ENCODE measurements at places on chromosomes 16 and 17. TPM values are rescaled to one million over a fixed set of nuclear protein-coding genes. Genes with fewer than 3 reads are reported as not detected.

The CEP20 gene
- 46.5 TPM for total RNA-seq

GRCh38 chr17:58624751-58625150, 67.1 kb downstream of the TEX14 start:
- no peak for DNase-seq

The ACSM2B gene
- total RNA-seq = not detected

DNA sequence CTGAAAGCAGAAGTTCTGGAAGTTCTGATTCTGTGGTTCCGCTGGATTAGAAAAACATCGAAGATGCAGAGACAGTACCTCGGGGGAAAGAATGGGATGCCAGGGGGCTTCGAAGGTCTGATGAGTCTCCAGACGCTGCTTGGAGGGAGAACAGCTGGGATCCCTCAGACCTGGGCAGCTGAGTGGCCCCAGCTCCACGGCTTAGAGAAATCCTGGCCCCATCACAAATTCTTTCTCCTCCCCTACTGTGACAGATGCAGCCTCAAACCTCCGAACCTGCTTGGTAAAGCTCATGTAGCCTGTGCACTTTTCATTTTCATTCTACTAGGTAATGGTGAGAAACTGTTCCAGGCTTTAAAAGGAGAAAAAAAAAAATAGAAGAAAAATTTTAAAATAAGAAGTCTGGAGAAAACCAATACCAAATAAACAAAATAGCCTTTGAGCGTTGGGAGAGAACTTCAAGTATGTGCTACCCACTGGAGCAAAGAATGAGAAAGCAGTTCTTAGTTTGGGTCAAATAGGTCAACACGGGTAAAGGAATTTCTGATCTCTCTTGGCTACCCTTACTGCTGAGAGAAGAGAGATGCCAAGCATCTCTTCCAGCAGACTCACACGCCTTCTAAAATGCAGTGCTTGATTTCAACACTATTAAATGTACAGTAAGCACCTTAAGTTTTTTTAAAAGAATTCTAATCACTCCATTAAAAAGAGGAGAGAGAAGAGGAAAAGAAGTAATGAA, 19.9 kb downstream of the MAF start:
- no peak for DNase-seq

- DNase-seq = peak; percentile 85
These were observed 238.8 kb downstream of the MRTFB start for GRCh38 chr16:14309906-14310305.

The SPATA32 gene
- total RNA-seq = not detected

GRCh38 chr16:75924397-75924796, 198.1 kb upstream of the CPHXL start:
- DNase-seq = no peak

- DNase-seq = no peak
These were observed 7.1 kb downstream of the KRT13 start for GRCh38 chr17:41498276-41498675.

The ZFPM1 gene
- total RNA-seq = 0.70 TPM

DNA sequence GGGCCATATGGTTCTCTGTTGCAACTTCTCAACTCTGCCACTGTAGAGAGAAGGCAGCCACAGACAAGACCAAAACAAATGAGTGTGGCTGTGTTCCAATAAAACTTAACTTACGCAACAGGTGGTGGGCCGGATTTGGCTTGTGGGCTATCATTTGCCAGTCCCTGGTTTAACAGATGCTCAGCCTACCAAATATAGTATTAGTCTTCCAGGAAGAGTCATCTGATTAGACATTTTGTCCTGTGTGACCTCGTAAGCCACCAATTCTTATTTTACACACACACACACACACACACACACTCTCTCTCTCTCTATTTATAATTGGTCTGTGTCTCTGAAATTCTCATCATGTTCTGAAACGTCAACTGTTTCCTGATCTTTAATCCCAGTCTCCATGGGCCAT, 245.9 kb downstream of the XYLT1 start:
- DNase-seq = peak; percentile 95

- no peak for DNase-seq
These were observed 60.9 kb downstream of the SPAG9 start for GRCh38 chr17:51059781-51060180.

The CA4 gene
- not detected for total RNA-seq

- DNase-seq = no peak
These were observed 60.1 kb upstream of the SALL1 start for GRCh38 chr16:51211148-51211547.

The TMEM114 gene
- not detected for total RNA-seq

DNA sequence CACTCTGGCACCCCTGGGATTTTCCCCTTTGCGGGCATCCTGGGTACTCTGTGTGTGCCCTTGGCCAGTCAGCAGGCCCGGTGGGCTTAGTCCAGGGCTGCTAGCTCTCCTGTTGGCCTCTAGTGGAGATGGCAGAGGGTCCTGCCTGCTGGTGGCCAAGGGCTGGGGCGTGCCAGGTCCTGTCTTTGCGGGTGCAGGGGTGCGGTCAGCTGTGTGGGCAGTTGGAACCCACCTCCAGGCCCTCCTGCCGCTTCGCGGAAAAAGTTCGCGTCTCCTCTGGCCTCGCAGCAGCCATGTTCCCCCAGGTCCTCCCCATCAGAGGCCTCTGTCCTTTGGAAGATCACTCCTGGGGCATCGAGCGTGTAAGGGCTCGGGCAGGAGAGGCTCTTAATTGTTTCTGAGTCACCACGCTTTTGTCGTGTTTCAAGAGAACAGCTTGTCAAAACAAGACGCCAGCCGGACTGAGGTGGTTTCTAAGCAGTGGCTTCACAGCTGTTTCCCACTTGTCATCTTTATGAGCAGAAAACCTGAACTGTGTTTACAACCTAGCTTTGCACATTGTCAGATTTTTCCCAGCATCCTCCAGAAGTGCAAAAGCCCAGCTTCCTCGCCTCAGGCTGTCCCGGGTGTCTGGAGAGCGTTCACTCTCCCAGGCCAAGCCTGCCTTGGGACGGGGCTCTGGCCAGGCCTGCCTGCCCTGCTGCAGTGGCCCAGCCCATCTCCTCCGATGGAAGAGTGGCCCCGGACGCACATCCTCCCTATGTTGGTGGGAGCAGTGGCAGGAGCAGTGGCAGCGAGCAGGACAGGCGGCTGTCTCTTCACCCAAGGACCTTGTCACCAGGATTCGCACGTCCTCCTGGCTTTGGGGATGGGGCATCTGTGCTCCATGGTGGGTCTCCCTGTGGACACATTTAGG, 5.0 kb upstream of the DNASE1L2 start:
- peak; percentile 94 for DNase-seq

The ACSM5 gene
- total RNA-seq = 2.0 TPM

The CFAP52 gene
- total RNA-seq = not detected

DNA sequence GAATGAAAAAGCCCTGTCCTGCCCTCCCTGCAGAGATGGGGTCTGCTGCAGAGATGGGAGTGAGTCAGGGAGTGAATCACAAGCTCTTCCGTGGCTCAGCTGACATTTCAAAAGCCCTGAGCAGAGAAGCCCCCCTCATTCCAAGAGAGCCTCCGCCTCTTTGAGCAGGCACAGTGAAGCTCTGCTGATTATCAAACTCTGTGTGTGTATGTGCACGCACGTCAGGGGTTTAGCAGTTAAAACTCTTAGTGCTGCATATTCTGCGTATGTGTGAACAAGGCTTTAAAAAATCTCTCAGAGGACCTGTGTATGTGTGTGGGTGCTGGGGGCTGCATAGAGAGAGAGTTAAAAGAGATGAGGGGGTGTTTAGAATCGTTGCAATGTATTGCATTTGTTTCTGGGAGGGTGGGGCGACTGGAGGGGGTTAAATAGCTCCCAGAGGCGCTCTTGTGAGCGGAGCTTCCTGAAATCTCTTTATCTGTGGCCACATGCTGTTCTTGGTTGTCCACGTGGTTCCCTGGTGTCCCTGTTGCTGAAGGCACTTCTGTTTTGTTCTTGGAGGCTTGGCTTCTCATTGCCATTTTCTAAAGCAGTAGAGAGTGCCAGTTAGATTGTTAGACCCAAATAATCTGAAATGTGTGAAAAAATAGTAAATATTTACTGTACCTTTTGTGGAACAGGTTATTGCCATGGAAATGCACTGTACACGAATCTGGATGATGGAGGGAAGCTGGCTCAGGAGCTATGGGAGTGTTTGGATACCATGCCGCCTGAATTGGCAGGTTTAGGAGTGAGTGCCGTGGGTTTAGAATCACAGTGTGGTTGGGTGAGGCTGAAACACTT, 116.6 kb downstream of the PRKCB start:
- DNase-seq = no peak
